Vagina (tissue), 2 donors: ENCODE measurements at places on chromosomes 5 and 9. TPM values are rescaled to one million over a fixed set of nuclear protein-coding genes. Genes with fewer than 3 reads are reported as not detected.

Gene PCDHB2
- total RNA-seq: 3.4 TPM

Gene ARID3C
- not detected for total RNA-seq

Gene FIBCD1
- total RNA-seq: not detected

Gene OCLN
- 12.8 TPM for total RNA-seq

Gene CCDC192
- not detected for total RNA-seq

Gene FAM221B
- total RNA-seq: not detected

Gene GADD45G
- total RNA-seq: 16.2 TPM

Gene IFNA8
- not detected for total RNA-seq

Gene DRD1
- total RNA-seq: not detected

Gene GOLM1
- 14.7 TPM for total RNA-seq

Gene PAPPA
- total RNA-seq: 4.4 TPM

Gene LCN15
- not detected for total RNA-seq

Gene FBP2
- total RNA-seq: not detected

Gene OTULINL
- total RNA-seq: 8.8 TPM

Gene TRPM6
- 9.1 TPM for total RNA-seq

Gene OR1J1
- not detected for total RNA-seq

Gene STARD4
- 18.9 TPM for total RNA-seq

Gene P4HA2
- total RNA-seq: 42.0 TPM

Gene IFNA13
- not detected for total RNA-seq

Gene EGFL7
- total RNA-seq: 272 TPM

Gene S1PR3
- total RNA-seq: 39.3 TPM

Gene TEX48
- total RNA-seq: not detected

Gene PLCXD3
- total RNA-seq: 10.6 TPM

Gene TAS2R1
- total RNA-seq: not detected

Gene DDX46
- 31.7 TPM for total RNA-seq

Gene OBP2B
- not detected for total RNA-seq

Gene TOR2A
- total RNA-seq: 12.3 TPM

Gene ANKRD31
- total RNA-seq: 1.2 TPM

Gene UBE2D2
- 57.5 TPM for total RNA-seq

Gene C1QTNF3
- 7.1 TPM for total RNA-seq

Gene RAB3C
- total RNA-seq: 2.5 TPM

Gene TMEM215
- not detected for total RNA-seq

Gene PPIP5K2
- 24.6 TPM for total RNA-seq

Gene SLC6A3
- total RNA-seq: 0.49 TPM

Gene GFI1B
- not detected for total RNA-seq

Gene HEMGN
- total RNA-seq: not detected

Gene HBEGF
- 16.2 TPM for total RNA-seq

Gene SLC34A3
- not detected for total RNA-seq

Gene NSD1
- 45.4 TPM for total RNA-seq

Gene RAD50
- 29.0 TPM for total RNA-seq

Gene SLC1A1
- total RNA-seq: 1.5 TPM

Gene ARHGEF28
- 41.0 TPM for total RNA-seq

Gene XRCC4
- total RNA-seq: 5.4 TPM

Gene GPR150
- total RNA-seq: 1.7 TPM

Gene SELENOP
- 344 TPM for total RNA-seq

Gene BTNL3
- total RNA-seq: not detected

Gene PRDM9
- total RNA-seq: not detected
